ENCODE measurements at places on chromosomes 3 and 15.
A peak's percentile ranks its signal among the peaks of the same experiment; 100 is the strongest.

DNA sequence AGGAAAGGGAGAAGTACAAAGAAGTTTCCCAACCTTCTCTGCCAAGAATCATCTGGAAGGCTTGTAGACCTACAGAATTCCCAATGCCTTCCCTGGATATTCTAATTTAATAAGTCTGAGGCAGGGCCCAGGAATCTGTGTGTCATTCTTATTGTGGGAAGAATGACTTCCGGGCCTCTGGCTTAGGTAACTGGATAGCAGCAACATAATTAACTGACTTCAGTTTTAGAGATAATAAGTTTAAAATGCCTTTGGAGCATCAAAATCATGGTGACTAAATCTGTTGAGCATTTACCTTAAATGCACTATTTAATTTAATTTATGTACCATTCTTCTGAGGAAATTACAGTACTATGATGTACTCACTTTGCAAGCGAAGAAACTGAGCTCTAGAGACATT lies 44.3 kb upstream of the TM4SF1 start:
- no peak for DNase-seq

- DNase-seq = no peak
Measured at GRCh38 chr3:171347301-171348039, 112.7 kb downstream of the TNIK start.

DNA sequence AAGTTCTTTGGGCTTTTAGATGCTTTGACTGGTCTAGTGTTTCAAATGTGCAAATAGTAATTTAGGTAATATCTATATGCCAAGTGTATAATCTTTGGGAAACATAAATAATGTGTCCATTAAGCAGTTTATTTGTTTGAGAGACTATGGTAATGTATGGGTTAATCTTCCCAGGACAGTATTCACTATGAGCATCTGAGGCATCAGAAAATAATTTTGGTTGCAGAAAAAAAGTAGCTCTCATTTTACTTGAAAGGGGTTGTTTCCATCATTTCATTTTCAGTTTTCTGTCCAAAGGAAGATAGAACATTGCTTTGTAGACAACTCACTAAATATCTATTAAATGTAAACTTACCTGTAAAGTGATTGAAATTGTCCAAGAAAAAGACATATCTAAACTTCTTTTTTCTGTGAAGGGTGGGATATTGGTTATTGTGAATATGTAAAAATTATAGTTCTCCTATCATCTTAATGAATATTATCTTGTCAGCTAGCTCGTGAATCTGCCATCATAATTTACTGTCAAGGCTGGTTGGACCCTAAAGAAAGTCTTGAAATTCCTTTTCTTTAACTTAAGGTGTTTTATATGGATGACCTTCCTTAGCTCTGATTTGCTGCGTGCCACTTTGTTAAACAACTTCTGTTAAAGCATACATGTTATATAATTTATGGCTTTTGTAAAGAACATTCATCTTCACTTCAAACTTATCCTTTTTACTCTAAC lies 108.8 kb downstream of the EPHA3 start:
- DNase-seq = no peak

GRCh38 chr15:68812597-68813431 lies 7.9 kb downstream of the ANP32A start:
- no peak for DNase-seq

DNA sequence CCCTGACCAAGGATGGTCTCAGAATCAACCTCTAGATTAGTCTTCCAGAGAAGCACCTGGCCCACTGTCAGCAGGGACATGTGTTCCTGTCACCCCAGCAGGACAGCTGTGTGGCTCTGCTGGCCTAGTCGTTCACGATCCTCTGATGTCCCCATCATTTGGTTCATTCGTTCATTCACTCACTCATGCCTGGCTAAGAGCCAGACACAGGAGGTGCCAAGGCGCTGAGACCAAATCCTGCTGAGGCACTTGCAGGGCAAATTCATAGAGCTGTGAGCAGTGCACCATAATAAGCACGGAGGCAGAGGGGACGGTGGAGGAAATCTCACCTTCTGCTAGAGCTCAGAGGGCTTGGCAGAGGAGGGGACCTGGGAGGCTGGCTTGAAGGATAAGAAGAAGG lies 49.9 kb upstream of the FGD5 start:
- DNase-seq = no peak

GRCh38 chr3:11717301-11717700 lies 73.6 kb upstream of the VGLL4 start:
- no peak for DNase-seq

DNA sequence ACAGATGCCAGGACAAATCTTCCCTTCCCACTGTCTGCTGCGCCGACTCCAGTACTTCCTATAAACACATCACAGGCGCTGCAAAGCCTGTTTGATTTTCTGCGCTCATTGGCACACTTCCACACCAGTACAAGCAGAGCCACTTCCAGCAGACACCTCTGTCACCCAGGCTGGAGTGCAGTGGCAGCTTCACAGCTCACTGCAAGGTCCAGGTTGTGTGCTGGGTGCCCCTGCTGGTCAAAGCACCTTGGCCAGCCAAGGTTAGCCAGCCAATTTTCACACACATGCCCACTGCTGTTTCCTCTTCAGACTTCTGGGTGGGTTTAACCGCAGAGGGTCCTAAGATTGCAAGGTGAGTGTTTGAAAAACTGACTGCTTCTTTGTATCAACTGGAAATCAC lies 4.9 kb downstream of the CHDH start:
- DNase-seq = no peak

DNA sequence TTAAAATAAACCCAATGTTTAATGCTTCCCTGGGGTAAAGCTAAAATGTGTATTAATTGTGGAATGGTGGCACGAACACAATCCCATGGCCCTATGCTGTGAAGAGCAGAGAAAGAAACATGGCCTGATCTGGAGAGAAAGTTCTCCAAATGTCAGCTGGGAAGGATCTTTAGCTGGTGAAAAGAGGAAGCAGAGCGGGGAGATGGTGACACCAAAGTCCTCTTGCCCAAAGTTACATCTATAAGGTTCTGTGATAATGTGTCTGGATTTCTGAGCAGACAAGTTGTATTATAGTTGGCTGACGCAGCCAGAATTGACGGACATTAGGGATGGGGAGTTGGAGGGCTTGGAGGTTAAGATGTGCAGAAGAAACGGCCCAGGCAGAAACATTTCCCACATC lies 196.2 kb downstream of the CHST2 start:
- no peak for DNase-seq

DNA sequence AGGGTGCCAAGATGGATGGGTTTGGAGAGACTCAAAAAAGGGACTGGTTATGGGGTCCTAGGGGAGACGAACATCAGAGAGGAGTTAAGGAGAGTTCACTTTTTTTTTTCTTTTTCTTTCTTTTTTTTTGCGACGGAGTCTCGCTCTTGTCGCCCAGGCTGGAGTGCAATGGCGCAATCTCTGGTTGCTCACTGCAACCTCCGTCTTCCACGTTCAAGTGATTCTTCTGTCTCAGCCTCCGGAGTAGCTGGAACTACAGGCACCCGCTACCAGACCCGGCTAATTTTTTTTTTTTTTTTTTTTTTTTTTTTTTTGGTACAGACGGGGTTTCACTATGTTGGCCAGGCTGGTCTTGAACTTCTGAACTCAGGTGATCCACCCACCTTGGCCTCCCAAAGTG lies 1.2 kb downstream of the SPINT1 start:
- no peak for DNase-seq

GRCh38 chr15:99558571-99558970 lies 7.2 kb upstream of the MEF2A start:
- no peak for DNase-seq

GRCh38 chr3:24450160-24450907 lies 44.3 kb downstream of the THRB start:
- DNase-seq = no peak

DNA sequence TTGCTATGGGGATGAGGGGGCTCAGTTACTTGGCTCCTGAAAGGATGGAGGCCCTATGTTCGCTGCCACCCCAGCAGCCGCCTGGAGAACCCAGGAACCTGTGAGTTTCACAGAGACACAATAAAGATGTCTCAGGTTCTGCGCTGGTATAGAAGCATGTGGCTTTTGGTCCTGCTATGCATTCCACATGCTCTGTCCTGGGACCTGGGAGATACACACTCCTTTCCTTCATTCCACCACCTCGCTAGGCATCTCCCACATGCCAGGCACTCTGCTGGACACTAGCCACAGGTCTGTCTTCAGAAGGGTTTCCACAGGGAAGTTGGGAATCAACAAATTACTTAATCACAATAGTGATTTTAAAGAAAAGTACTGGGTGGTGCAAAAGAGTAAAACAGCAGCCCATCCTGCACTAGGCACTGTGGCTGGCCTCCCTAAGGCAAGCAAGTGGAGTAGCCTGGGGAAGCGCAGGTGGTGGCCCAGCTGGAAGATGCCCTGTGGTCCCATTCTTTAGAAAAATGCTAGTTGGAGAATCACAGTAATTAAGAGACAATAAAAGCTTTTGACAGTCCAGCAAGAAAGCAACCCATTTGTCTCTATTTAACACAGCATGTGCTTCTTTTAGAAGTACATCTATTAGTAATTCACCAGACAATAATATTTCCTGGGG lies 408.9 kb upstream of the WNT5A start:
- no peak for DNase-seq

DNA sequence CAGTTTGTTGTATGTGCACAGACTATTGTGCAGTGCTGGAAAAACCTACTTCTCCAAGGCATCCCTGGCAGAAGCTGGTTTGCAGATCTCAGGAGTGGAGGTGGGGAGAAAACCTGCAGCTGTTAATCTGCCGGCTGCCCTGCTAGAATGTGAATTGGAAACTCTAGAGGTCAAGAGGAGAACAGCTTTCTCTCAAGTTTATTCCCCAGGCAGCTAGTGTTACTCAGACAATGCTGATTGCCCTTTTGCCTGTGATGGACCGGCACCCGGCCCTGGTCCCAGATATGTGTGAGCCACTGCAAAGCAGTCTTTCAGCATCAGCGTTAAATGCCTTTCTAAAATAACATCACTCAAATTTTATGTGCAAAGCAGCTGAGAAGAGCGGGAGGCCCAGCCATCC lies 129.7 kb upstream of the TPM1 start:
- no peak for DNase-seq

DNA sequence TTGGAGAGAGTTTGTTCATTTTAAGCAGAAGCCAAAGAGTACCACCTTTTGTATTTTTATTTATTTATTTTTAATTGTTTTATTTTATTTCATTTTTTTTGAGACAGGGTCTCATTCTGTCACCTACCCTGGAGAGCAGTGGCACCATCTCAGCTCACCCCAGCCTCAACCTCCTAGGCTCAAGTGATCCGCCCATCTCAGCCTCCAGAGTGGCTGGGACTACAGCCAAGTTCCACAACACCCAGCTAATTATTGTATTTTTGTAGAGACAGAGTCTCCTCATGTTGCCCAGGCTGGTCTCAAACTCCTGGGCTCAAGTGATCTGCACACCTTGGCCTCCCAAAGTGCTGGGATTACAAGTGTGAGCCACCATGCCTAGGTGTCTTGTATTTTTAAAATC lies 9.6 kb downstream of the CCR8 start:
- no peak for DNase-seq

GRCh38 chr3:69560818-69561217 lies 174.9 kb upstream of the FRMD4B start:
- no peak for DNase-seq

DNA sequence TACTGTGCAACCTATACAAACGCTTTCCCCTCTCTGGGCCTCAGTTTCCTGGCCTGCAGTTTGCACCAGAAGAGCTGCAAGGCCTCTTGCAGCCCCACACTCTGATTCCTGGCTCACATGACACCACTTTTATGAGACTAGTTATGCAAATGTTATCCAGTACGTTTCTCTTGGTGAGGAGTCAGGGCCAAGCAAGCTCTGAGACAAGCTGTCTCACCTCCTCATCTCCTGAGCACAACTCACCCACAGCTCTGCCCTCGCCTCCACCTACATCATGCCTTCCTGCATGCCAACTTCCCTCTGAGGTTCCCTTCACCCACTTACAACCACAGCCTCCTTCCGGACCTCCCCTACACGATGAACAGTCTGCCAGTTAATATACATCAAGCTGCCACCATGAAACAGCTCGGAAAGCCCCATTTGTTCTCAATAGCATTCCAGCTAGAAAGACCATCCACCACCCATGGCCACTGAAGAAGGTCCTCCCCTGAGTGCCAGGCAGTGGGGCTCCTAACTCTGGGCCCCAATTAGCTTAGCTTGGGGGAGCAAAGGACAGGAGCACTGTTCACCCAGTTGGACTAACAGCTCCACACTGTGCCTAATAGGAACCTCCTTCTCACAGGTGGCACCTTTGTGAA lies 25.0 kb downstream of the CRYGS start:
- peak; percentile 29 for DNase-seq

GRCh38 chr15:67120839-67121643 lies 55.6 kb downstream of the SMAD3 start:
- peak; percentile 74 for DNase-seq

DNA sequence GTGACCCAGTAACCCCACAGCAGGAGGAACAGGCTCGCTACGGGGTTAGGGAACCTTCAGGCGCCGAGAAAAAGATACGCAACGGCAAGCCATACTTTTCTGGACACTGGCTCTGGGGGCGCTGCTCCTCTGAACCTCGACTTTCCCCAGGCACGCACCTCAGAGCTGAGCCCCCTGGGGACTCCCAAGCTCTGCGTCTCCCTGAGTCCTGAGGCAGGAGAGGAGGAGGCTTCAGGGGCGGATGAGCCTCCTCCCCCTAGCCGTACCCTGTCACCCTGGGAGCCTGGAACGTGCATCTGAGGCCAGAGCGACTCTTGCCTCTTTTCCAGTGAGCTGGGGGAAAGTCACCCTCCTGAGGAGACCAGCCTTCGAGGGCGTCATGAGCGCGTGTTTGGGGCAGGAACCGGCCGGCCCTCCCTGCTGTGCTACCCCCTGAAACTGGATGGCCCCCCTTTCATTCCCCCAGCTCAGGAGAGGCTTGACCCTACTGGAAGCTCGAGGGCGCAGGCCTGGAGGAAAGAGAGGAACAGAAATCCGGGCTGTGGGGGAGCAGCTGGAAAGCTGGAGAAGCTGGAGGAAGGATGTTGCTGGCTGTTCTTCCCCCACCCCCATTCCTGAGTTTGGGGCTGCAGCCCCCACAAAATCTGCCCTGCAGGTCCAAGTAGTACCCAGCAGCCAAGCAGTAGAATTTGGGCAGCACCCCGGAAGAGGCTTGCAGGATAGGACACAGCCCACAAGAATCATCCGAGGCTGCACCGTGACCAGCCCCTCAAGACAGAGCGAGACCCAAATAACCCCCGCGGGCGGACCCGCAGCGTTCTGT lies 25.1 kb upstream of the POLG start:
- no peak for DNase-seq

DNA sequence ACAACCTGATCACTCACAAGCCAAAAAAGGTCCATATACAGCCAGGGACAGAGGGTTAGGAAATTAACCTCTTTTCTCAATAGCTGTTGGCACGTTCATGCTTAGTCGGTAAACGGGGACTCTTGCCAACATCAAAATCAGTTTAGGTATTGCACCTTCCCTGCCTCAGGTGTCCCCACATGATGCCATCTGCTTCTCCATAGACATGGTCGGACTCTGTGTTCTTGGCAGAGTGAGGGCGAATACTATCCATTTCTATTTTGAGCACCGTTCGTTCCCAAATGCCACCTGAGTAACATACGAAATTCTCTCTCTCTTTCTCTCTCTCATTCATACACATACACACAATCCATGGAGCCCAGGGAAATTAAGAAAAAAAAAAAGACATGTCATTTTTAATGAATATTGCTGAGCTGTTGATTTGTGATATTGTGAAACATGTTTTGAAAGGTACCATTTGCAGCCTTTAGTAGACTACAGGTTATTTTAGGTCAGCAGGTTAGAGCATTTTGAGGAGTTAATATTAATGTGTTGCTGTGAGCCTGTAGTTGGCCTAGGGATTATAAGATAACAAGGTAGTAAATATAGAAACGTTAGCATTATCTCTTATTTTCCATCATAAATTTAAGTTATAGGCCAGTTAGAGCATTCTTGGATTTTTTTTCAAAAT lies 78.5 kb downstream of the GHSR start:
- no peak for DNase-seq

Measured in stimulated activated CD4-positive, alpha-beta T cell treated with anti-CD3 and anti-CD28 coated beads, Interleukin-12 subunit alpha, Interleukin-12 subunit beta, amount 100 ng/mL, for 24 hours (primary cell).